ENCODE measurements at places on chromosomes 11 and 22.

DNA sequence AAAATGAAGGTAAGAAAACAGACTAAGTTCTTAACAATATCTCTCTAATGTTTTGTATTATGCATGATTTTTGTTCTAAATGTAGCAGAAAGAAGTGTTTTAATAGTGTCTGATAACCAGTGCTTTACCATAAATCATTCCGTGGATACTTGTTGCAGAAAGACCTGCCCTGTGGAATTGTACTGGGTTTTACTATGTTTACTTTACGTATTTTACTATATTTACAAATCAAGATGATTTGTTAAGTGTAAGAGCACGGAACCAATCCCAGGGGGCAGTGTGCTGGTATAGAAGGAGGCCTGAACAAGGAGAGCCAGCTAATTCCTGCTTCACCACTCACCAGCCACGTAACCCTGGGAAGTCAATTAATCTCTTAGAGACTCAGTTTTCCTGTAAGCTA lies 1.4 kb downstream of the HTR3B start:
- no peak for DNase-seq

DNA sequence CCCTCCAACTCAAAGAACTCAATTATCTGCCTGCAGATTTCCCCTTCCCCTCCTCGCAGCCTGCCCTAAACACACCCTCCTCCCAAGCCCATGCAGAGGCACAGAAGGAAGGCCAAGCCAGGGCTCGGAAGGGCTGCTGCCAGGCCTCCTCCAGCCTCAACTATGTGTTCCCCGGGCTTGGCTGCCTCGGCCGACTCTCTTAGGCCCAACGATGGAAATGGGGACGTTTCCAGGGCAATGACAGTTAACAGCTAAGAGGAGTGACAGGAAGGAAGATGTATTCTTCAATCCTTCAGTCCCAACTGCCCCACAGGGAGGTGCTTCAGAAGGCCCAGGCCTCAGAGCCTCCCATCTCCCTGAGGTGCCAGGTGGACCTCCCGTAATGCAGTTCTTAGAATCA lies 104.0 kb upstream of the AKIP1 start:
- DNase-seq, result no peak

DNA sequence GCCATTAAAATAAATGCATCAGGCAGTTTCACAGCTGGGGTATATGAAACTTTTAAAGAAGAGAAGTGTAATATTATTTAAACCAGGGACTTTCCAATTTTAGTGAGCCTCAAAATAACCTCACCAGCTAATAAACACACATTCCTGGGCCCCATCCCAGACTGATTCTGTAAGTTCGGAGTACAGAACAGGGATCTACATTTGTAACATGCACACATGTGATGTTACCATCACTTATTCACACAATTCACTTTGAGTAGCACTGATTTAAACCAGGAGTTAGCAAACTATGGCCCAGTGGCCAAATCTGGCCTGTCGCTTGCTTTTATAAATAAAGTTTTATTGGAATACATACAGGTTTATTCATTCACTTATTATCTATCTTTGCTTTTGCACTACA lies 62.0 kb downstream of the STK33 start:
- no peak for DNase-seq

GRCh38 chr22:46650078-46650810 lies 30.1 kb downstream of the GRAMD4 start:
- no peak for DNase-seq

DNA sequence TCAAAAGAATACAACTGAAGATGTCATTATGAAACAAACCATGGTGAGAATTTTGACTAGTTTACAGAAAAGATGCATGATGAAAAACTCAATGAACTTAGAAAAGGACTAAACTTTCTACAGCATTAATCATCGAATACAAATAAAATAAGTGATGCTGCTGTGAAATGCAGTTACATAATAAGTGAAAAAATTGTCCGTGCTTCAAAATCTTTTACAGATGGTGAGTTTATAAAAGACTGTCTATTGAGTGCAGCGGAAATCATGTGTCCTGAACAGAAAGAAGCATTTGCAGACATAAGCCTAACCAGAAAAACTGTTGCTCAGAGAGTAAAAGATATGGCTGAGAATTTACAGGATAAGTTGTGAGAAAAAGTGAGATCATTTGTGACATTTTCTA lies 33.8 kb downstream of the NEAT1 start:
- DNase-seq, result no peak

GRCh38 chr11:30478923-30479322 lies 107.2 kb downstream of the MPPED2 start:
- no peak for DNase-seq

DNA sequence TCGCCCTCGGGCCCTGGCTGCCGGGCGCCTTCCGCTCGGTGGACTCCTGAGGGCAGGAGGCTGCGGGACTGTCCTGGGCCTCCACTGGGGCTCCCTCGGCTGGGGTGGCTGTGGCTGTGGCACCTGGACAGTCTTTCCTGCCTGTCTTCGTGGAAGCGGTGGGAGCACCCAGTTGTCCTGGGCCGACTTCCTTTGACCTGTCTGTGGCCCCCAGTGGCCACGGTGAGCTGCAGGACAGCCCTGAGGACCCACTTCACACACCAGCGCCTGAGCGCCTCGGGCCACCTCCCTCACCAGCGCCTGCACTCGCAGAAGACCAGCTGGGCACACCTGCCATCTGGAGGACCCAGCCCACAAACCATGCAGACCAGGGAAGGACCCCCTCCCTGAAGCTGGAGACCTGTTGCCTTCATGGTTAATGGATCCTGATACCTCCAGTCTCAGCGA lies 1.8 kb upstream of the EPS8L2 start:
- no peak for DNase-seq

DNA sequence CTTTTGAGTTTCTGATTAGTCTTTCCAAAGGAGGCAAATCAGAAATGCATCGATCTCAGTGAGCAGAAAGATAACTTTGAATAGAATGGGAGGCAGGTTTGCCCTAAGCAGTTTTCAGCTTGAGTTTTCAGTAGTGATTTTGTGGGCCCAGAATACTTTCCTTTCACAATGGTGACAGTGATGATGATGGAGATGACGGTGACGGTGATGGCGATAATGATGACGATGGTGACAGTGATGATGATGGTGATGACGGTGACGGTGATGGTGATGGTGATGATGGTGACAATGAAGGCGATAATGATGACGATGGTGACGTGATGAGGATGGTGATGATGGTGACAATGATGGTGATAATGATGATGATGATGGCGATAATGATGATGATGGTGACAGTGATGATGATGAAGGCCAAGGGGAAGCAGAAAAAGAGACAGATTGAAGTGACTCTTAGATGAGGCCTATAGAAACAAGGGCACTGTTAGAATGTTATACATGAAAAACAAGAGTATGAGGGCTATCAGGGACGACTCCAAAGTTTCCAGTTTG lies 153.4 kb upstream of the B3GAT1 start:
- no peak for DNase-seq

- no peak for DNase-seq
These were observed 40.0 kb downstream of the TECTA start for GRCh38 chr11:121141066-121141465.

Measured in inflammatory macrophage treated with lipopolysaccharide for 1 hour (primary cell).